ENCODE measurements at places on chromosomes 6 and 20. TPM values are rescaled to one million over a fixed set of nuclear protein-coding genes. Genes with fewer than 3 reads are reported as not detected.

The HSPA1A gene
- 200 TPM for polyA plus RNA-seq

The OR2H2 gene
- not detected for polyA plus RNA-seq

The GPR6 gene
- not detected for polyA plus RNA-seq

The RAB23 gene
- polyA plus RNA-seq, result 0.08 TPM

The SMLR1 gene
- not detected for polyA plus RNA-seq

The OLIG3 gene
- polyA plus RNA-seq, result not detected

All from CD14-positive monocyte (primary cell).